NCI-H510A treated with DMSO at 0.1 percent for 48 hours (cell line): ENCODE measurements at places on chromosomes 13 and 19.

DNA sequence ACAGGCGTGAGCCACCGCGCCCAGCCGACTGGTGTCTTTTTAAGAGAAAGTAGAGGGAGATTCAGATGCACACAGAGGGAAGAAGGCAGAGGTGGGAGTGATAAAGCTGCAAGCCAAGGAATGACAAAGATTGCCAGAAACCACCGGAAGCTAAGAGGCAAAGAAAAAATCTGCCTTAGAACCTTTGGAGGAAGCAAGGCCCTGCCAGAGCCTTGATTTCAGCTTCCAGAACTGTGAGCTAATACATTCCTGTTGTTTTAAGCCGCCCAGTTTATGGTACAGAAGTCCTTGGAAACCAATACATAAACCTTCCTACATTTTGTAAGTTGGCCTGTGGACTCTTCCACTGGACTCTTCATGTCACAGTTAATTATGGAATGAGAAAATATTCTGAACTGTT lies 71.7 kb upstream of the SOX21 start:
- no peak for DNase-seq

- no peak for DNase-seq
These were observed 278.7 kb upstream of the KLHL1 start for GRCh38 chr13:70386919-70387318.

DNA sequence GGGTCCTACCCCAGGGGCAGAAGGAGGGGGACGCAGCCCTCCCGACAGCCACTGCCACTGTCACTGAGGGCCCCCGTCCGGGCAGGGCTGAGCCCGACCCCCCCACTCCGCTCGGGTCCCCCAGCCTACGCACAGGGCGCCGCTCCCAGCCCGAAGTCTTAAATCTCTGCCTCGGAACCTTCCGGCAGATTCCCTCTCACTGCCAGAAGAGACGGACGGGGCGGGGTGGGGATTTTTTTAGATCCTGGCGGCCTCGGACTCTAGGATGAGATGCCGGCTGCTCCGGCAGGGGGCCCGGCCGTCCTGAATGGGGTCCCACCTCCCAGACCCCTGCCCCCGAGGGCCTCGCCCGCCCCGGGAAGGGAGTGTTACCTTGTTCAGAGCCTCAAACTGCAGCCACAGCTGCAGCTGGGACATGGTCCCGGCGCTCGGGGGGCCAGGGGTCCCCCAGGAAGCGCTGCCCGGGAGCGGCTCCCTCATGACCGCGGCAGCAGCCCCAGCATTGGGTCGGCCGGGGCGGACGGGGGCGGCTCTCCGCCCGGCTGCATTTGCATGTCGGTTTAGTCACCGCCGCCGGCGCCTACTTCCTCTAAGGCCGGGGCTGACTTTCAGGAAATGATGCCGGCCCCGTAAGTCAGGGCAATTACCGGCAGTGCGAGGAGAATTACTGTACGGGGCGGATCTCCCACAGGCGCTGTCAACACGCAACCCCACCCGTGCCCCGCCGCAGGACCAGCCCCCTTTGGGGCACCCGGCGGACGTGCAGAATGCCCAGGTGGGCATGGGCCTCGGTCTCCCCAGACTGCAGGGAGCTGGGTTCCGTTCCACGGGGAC lies 28.1 kb downstream of the GPX4 start:
- DNase-seq, result no peak

- DNase-seq, result peak; percentile 78
These were observed 5.2 kb upstream of the TM6SF2 start for GRCh38 chr19:19278315-19278714.

DNA sequence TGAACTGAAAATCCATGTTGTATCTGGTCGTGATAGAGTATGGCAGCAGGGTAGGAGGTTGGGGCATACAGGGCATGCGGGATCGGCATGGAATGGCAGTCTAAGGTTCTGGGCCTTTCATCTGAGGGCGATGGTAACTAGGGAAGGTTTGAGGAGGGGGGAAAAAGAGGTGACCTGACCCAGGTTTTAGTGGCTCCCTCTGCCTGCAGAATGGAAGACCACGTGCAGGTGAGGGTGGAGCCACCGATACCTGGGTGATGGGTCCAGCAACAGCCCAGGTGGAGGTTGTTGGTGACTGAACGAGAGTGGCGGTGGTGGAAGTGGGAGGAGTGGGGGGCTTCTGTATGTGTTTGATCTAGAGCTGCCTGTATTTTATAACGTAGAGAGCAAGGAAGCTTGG lies 3.8 kb downstream of the ZNF749 start:
- no peak for DNase-seq

- DNase-seq, result no peak
These were observed 7.5 kb downstream of the ZNF331 start for GRCh38 chr19:53545271-53546065.

- DNase-seq, result no peak
These were observed 44.8 kb upstream of the FLT1 start for GRCh38 chr13:28539625-28540286.

DNA sequence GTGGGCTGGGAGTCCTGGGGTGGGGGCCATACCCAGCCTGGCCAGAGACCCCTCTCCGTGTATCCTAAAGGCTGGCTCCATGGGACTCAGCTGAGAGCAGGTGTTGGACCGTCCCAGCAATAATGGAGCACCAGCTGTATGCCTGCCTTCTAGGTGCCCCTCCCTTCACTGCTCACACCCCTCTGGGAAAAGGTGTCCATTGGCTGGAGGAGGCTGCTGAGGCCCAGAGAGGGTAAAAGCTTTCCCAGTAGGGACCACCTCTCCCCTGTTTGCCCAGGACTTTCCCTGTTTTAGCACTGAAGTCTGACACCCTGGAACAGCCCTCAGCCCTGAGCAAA lies 3.3 kb upstream of the RAX2 start:
- DNase-seq, result no peak

- no peak for DNase-seq
These were observed 71.8 kb downstream of the GADD45B start for GRCh38 chr19:2547721-2548120.

DNA sequence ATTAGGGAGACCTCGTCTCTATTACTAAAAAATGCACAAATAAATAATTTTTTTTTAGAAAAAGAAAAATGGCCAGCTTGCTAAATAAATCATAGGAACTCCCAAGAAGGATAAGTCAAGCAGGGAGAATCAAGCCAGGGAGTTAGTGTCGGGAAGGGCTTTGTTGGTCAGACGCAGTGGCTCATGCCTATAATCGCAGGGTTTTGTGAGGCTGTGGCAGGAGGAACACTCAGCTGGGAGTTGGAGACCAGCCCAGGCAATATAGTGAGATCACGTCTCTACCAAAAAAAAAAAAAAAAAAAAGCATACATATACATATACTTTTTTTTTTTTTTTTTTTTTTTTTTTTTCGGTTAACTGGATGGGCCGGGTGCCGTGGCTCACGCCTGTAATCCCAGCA lies 9.0 kb downstream of the NACC1 start:
- no peak for DNase-seq

DNA sequence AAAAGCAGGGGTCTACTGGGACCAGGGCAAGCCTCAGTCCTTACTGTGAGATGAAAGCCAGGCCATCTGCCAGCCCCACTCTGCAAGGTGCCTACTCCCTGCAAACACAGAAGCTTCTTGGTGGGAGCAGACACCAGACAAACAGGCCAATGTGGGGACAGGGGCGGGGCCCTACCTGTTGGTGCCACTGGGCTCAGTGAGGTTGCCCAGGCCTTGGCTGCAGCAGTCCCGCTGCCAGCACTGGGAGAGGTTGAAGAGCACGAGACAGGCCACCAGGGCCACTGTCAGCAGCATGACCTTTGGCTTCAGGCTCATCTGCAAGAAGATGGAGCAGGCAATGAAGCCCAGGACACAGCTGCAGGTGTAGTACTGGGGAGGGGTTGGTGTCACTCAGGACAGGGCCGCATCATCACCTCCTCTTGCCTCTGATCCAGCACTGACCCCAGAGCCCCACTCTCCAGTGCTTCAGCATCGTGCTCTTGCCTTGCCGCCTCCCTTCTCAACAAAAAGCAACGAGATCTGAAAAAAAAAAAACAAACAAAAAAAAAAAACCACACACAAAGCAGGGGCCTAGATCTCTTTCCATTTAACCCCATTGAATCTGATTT lies 72.6 kb downstream of the NBEA start:
- DNase-seq, result no peak

DNA sequence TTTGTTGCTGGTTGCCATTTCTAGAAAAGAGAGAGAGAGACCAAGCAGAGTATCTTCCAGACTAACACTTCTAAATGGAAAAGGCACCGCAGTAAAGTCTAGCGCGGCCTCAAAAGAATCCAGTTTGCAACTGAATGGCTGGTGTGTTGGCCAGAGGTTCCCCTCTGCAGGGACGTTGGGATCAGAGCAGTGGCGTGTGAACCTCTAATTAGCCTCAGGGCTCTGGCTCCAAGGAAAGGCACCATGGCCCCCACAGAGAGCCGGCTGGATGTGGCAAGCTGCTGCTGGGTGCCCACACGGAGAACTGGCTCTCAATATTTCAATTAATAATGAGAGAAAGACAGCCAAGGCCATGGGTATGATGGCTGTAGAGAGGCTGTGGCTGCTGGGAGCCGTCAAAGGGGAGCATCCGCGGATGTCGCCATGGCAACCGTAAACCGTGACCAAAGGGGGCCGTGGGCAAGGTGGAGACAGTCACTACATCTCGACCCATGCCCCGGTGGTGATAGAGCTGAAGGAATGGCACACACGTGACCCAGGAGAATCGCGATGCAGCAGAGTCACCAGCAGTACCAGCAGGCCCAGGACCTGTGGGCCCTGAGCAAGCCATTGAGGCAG lies 9.5 kb downstream of the VSTM2B start:
- no peak for DNase-seq

- no peak for DNase-seq
These were observed 121.7 kb downstream of the B3GLCT start for GRCh38 chr13:31321457-31321856.

- DNase-seq, result peak; percentile 14
These were observed 275.2 kb upstream of the GPC6 start for GRCh38 chr13:92951273-92951890.

DNA sequence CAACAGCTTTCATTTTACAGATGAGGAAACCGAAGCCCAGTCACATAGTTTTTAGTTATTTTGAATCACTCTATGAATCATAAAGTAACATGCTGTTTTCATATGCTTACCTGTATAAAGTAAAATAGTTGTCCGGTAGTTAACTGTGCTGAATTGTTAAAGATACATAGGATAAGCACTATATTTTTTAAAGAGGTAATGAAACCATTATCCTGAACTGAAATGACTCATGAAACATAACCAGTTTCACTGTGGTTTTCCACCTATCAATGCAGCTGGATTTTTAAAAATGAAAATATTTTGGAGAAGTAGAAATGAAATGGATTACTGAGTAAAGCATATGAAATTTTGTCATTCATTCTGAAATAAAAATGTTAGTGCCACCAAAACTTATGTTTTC lies 655.0 kb downstream of the OLFM4 start:
- DNase-seq, result no peak

DNA sequence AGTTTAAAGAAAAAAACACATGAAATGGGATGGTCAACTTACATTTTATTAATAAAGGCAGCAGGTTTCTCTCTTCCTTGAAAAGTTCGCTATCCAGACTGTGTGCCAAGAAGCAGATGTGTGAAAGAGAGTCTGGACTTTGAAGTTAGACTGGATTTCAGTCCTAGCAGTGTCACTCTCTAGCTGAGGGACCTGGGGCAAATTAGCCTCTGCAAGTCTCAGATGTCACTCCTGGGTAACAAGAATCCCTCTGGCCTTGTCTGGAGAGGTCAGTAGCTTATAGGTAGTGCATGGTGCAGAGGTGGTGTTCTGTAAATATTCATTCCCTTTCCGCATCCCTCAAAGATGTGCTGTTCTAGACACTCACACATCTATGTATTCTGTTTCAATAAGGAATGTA lies 187.6 kb upstream of the RNF113B start:
- no peak for DNase-seq

- DNase-seq, result no peak
These were observed 164.6 kb upstream of the TSHZ3 start for GRCh38 chr19:31513841-31514240.

GRCh38 chr19:46456930-46457329 lies 14.4 kb downstream of the PNMA8A start:
- no peak for DNase-seq

- DNase-seq, result no peak
These were observed 7.3 kb downstream of the SIRT6 start for GRCh38 chr19:4174895-4175668.

GRCh38 chr13:97028441-97029299 lies 34.4 kb upstream of the OXGR1 start:
- DNase-seq, result peak; percentile 57

GRCh38 chr13:88063741-88064140 lies 392.6 kb downstream of the SLITRK5 start:
- no peak for DNase-seq

DNA sequence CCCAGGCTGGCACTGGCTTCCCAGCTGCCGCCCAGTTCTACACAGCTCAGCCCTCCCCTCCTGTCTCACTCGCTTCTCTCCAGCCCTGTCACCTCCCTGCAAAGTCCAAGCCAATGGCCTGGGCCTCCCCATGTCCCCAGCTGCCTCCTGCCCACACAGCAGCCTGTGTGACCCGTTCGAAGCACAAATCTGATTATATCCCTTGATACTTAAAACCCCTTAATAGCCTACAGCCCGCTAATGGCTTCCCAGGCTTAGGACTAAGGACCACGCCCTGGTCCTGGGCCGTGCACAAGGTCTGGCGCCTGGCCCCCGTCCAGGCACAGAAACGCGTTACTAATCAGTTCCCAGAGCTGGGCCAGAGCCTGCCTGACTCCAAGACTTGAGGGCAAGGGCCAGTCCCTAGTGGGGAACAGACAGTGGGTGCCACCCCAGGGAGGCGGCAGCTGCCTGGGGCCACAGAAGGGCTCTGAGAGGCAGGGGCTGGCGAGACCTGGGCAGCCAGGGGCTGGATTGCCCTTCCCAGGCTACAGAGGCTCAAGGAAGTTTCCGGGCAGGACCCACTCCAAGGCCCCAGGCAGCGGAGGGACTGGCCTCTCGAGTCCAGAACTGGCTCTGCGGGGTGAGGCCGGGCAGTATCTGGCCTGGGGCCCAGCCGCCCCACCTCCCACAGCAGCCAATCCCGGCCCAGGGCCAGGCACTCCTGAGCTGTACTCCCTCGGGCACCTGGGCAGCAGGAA lies 10.4 kb downstream of the XAB2 start:
- DNase-seq, result no peak

GRCh38 chr13:43895940-43896339 lies 16.2 kb downstream of the LACC1 start:
- DNase-seq, result no peak

GRCh38 chr13:39748961-39749360 lies 93.5 kb downstream of the COG6 start:
- no peak for DNase-seq

- DNase-seq, result no peak
These were observed 68.6 kb downstream of the FOXO1 start for GRCh38 chr13:40597735-40598365.

GRCh38 chr13:109792416-109793059 lies 6.2 kb upstream of the IRS2 start:
- no peak for DNase-seq

DNA sequence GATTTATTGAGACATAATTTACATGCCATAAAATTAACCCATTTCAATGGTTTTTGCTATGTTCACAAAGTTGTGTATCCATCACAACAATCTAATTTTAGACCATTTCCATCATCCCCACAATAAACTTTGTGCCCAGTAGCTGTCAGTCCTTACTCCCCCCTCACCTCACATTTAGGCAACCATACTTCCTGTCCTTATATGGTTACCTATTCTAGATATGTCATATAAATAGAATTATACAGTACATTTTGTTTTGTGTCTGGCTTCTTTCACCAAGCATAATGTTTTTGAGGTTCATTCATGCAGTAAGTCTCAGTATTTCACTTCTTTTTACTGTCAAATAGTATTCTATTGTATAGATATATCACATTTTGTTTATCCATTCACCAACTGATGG lies 23.2 kb upstream of the RPL21 start:
- no peak for DNase-seq
